ENCODE measurements at places on chromosomes 7 and 10. TPM values are rescaled to one million over a fixed set of nuclear protein-coding genes. Genes with fewer than 3 reads are reported as not detected.

DNA sequence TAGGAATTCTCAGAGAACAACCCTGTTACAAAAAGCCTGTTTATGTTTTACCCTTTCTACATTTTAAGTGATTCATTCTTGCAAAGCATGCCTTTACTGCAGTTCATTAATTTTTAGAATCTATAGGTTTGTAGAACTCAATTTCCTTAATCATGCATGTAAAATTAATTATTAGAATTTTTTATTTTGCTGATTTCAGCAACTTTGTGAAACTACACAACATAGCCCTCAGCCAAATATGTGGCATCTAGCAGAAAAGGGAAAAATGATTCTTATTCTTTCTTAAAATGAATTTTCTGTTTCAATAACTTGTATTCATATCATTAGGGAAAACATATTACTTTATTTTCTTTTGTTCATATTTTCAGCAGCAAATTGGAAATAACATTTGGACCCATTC, 392.9 kb upstream of the PFKP start:
- DNase-seq: no peak

The PITX3 gene
- not detected for total RNA-seq

GRCh38 chr10:17779784-17780183, 27.8 kb downstream of the TMEM236 start:
- no peak for DNase-seq

DNA sequence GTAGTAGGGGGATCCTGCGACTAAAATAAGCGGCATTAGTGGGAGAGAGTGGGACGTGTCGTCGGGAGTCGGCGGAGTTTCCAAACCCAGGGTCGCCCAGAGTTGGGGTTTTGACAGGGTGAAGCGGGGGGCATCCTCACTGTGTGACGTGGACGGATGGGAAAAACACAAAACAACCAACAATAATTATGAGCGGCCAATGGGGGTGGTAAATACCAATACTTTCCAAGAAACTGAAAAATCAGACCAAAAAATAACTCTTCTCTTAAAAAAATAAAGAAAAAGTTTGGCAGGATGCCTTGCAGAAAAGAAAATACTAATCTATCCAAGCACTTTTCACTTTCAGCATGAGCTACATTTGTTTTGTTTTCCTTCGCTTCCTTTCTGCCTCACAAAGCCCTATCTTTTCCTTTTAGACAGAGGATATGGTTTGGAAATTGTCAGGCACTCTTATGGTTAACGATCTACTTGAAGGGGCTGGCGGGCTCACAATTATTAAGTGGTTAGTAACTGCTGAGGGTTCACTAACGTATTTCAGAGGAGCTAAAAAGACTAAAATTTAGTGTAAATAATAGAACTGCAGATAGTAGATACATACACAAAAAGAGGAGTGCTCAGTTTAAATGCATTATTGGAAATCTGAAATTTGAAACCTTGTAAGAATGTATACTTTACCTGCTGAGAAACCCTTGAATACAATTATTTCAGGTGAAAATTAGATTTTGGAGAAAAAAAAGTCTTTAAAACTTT, 802 bp upstream of the CDK6 start:
- DNase-seq: no peak

The NODAL gene
- total RNA-seq: not detected

The AKR1C2 gene
- 22.5 TPM for total RNA-seq

GRCh38 chr10:121079226-121079625, 228.1 kb downstream of the WDR11 start:
- no peak for DNase-seq

The UBN2 gene
- 23.5 TPM for total RNA-seq

DNA sequence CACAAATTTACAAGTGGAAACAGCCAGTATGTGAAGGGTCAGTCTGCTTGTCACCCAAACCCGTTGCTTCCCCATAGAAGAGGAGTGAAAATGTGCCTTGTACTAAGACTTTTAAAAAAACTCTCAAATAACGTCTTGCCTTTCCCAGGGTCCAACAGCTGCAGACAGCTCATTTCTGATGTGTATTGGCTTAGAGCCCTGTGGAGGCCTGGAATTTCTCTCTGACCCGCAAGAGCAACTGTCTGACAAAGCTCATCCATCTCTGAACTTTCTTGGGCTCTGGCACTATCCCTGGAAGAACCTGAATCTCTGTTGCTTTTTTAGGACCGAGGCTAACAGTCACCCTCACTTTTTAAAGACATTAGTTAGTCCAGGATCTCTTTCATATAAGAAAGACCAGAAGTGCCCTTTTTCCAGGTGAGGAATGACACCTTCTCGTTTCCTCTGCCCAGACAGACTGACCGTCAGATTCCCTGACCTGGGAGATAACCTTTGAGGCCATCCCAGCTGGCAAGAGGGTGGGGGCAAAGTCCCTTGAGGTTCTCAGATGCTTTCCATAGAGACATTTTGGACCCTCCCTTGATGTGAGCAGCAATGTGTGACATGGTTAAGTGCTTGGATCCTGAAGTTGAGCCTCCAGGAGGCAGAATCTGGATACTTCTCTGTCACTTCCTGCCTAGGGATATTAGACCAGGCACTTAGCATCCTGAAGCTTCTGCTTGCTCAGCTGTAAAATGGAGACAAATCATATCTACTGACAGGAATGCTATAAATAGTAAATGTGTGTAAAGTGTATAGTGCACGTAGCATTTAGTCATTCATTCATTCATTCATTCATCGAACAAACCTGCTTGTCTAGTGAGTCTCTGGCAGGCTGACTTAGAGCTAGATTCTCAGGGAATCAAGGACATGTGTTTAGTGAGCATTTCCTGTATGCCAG, 4.5 kb upstream of the NODAL start:
- DNase-seq: no peak

The MBL2 gene
- not detected for total RNA-seq

- DNase-seq: no peak
Observed at GRCh38 chr10:13272164-13272571, 27.7 kb downstream of the PHYH start.

Data from upper lobe of right lung (tissue), 1 donor.